DMS 273 treated with DMSO at 0.1 percent for 48 hours (cell line): ENCODE measurements at places on chromosomes 7 and 10.

DNA sequence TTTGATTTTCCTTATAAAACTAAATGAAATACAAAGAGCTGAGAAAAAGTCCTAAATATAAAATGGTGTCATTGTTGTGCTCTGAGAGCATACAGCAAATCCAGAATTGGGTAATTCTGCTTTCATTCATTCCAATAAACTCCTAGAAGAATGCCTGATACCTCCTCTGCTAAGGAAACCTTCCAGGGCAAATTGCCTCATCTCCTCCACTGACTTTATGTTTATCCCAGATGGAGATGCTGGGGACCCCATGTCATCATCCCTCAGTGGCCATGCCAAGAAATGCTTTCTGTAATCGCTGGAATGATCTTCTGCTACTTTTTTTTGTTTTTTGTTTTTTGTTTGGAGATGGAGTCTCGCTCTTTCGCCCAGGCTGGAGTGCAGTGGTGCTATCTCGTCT is 119.3 kb upstream of the PRKCQ start:
- DNase-seq, result no peak

DNA sequence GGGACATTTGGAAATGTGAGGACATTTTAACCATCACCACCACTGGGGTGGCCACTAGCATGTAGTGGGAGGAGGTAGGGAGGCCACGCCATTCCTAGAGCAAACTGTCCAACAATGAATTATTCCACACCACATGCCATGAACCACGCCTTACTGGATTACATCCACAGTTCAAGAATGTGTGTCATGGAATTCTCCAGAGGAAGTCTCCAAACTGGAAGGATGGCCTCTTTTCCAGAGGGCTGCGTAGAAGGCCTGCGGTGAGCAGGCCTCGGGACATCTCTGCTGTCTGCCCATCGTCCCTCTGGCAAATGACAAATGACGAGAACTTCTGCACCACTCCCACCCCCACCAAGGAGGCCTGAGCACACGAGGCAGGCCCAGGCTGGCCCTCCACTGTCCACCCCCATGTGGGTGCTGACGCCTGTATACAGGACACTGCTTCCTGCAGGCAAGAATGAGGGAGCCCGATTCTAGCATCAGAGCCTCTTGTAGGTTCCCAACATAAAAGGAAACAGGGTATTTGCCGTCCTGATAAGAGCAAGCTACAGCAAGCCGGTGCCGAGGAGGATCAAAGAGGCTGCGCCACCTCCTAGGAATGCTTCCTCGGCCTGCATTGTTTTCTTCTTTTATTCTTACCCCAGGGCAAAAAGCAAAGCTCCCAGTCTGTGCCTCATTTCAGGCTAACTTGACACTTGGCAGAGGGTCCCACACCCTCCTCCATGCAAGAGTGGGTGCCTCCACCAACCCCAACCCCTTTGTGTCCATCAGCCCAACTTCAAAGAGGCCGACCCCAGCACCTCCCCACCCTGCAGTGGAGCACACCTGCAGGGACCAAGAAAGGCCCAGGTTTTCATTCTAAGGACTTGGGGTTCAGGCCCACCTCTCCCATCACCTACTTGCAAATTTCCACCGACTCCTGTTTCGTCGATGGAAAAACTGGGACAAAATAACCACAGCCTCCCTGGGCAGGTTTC is 23.9 kb downstream of the TNS3 start:
- DNase-seq, result no peak

- no peak for DNase-seq
These were observed 14.8 kb upstream of the SH2D4B start for GRCh38 chr10:80522756-80523363.

- no peak for DNase-seq
These were observed 89.8 kb upstream of the DDC start for GRCh38 chr7:50655020-50655419.

DNA sequence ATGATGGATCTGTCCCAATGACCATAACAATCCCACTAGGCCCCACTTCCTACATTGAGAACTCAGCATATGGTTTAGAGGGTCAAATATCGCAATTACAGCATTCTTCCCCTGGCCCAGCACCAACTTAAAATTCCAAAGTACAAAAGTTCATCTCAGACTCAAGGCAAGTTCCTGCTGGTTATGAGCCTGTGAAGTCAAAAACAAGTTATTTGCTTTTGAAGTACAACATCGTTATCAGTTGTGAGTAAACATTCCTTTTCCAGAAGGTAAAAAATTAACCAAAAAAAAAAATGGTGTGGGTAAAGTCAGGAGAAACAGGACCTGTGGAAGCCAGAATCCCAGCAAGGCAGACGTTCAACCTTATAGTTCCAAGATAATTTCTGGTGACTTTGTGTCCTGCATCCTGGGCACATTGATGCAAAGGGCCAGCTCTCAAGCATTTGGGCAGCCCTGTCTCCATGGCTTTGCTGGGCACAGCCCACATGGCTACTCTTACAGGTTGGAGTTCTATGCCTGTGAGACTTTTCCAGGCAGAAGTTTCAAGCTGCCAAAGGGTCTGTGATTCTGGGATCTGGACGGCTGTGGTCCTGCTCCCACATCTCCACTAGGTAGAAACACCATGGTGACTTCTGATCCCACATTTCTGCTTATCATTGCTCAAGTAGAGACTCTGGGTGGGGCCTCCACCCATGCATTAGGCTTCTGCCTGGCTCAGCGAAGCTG is 37.5 kb downstream of the AKR1C8 start:
- no peak for DNase-seq

DNA sequence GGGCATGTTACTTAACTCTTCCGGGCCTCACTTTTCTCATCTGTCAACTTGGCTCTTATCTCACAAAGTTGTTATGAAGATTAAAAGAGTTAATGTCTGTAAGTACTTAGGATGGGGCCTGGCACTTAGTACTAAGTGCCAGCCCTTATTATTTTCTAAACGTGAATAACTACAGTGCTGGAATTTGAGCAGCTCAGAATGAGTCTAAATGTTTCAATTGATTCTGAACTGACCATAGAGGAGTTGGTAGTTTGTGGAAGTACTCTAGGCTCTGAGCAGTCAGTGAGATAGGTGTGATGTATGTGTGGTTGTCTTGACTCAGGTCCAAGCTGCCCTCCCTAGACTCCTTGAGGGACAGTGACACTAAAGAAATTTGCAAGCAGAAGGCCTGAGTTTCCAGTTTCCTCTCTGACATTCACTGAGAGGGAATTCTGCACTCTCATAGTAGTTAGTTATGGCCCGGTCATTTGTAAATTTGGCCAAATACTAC is 18.5 kb upstream of the JAZF1 start:
- DNase-seq, result no peak

- no peak for DNase-seq
These were observed 15.1 kb upstream of the SLC16A12 start for GRCh38 chr10:89550509-89550908.

- no peak for DNase-seq
These were observed 5.7 kb downstream of the PSMG3 start for GRCh38 chr7:1563981-1564602.

DNA sequence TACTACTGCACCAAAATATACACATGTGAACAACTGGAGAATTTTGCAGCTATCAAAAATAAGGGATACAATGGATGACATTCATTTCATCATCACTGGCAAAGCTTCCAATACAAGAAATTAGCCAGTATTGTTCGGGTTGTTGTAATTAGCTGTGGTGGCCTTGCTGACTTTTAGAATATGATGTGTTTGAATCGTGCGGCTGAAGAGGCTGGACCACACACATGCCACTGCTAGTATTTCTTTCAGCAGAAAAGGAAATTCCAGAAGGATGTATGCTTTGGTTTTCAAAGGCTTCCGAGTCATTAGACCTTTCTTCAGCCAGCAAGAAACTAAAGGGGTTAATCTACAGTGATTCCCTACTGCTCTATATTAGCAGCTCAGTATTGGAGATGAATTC is 16.6 kb downstream of the RPP38 start:
- DNase-seq, result no peak

GRCh38 chr10:89853781-89854191 is 152.4 kb downstream of the KIF20B start:
- DNase-seq, result no peak

- no peak for DNase-seq
These were observed 60.7 kb downstream of the SMURF1 start for GRCh38 chr7:99083068-99083651.

DNA sequence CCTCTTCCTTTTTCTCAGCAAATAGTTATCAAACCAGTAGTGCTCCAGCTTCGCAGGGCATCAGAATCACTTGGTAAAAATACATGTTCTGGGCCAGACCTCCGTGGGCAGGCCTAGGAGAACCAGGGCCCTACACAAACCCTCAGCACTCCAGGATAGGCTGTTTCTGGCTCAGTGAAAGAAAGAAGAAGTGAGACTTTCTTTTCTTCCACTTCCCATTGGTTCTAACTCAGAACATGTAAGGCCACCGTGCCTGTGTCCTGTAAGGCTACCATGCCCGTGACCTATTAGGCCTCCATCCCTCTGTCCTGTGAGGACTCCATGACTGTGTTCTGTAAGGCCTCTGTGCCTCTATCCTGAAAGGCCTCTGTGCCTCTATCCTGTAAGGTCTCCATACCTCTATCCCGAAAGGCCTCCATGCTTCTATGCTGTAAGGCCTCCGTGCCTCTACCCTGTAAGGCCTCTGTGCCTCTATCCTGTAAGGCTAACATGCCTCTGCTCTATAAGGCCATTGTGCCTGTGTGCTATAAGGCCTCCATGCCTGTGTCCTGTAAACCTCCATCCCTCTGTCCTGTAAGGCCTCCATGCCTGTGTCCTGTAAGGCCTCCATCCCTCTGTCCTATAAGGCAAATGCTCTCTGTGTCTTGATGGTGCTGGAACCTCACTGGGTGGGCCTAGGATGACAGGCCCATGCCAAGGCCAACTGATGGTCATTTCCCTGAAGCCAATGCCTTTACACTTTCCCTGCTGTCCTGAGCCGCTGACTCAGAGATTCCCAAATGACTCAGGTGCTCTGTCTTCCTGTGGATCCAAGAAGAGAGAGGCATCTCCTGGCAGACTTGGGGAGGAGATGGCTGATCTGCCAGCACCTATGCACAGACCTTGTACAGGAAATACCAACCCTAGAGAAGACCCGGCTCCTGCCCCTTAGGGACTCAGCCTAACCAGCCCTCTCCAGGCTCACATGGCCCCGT is 96.6 kb upstream of the CACUL1 start:
- no peak for DNase-seq

- DNase-seq, result no peak
These were observed 54.1 kb downstream of the CYTH3 start for GRCh38 chr7:6218329-6218728.

DNA sequence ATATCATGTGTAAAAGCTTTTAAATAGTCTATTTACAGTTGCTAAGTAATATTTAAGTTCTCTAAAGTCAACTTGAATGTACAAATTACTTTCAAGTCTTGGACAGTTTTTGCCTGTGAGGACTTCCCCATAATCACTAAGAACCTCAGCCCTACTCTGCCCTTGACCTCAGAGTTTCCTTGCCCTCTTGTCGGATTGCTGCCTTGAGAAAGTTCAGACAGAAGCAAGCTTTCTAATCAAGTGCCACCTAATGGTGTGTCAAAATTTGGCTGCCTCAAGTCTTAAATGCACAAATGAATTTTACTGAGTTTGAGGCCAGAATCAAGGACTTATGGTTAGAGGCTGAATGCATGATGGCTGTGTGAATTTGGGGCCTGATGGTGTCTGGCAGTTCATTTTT is 88.3 kb upstream of the KAT6B start:
- DNase-seq, result no peak

DNA sequence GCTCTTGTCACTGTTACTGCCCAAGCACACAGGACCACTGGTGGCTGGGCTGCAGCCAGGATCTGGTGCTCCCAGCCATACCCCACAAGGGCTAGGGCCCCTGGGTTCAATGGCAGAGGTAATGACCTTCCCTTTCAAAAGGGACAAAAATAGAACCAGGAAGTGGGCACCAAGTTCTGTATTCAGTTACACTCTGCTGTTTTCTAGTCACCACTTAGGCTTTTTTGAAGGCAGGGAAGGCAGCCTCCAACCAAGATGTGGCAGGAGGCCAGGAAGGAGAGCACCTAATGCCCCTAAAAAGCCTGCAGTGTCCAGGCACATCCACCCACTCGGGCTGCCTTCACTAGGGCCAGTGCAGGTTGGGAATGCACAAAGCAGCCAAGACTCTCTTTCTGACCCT is 47.8 kb downstream of the NOD1 start:
- no peak for DNase-seq

- DNase-seq, result no peak
These were observed 212.3 kb downstream of the MTERF1 start for GRCh38 chr7:91668217-91668616.

- DNase-seq, result no peak
These were observed 205.7 kb downstream of the EBF3 start for GRCh38 chr10:129758207-129759021.

- no peak for DNase-seq
These were observed 119.0 kb downstream of the FZD1 start for GRCh38 chr7:91383053-91383904.

DNA sequence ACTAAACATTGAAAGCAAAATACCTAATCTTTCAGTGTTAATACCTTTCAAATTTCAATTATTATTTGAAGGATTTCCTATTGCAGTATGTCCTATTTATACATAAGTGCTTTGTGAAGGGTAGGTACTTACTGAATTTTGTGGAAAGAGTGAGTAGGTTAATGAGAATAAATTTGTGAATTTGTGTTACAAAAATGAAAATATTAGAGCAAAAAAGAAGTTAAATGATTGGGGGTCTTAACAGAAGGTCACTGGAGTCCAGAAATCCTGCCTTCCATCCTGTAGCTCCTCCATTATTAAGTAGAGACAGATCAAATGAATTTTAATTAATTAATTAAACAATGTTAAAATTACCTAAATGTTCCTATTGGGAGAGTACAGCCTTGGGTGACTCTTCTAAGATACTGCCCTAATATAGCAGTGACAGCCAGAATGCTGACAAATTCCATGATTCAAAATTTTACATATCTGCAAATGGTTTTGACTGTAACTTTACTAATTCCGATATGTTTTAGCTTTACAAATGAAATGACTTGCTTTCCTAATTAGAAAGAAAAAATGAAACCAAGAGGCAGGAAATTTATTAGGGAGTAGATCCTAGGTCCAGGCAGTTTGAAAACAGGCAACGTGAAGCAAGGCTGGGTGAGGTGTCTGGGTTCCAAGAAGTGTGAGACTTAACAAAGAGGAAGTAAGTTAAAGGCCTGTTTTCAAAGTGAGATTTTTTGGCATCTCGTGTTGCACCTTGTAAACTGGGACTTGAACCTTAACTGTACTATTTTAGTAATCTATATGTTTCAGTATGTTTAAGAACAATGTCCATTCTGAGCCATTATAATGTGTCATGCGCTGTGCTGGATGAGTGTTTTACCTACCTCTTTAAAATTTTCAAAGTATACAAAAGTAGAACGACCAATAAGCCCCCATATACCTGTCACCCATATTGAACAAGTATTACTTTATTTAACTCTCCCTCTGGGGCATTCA is 1.5 kb downstream of the PIK3CG start:
- DNase-seq, result no peak

- DNase-seq, result no peak
These were observed 994 bp downstream of the SLC25A28 start for GRCh38 chr10:99619090-99619800.

- DNase-seq, result peak; percentile 76
These were observed 1.1 kb upstream of the TRIP6 start for GRCh38 chr7:100865938-100866728.

GRCh38 chr7:94433224-94433623 is 38.5 kb downstream of the COL1A2 start:
- DNase-seq, result no peak

DNA sequence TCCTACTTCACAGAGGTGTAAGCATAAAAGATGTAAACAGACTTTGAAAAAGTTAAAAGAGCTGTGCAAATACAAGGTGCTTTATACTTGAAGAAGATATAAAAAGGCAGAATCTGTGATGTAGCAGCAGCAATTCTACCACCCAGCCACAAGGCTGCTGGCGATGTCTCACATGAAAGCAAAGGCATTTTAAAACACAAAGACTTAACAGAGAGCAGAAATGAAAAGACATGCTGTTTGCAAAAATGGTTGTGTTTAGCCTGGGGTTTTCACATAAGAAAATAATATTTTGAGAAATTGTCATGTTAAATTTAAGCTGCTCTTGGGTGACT is 85.5 kb upstream of the ZNF800 start:
- no peak for DNase-seq
